Activated CD4-positive, alpha-beta T cell treated with anti-CD3 and anti-CD28 coated beads, Interleukin-2, amount 10 ng/mL, durations not matched to agents 7 days and 5 days (primary cell): ENCODE measurements at places on chromosomes 1 and 21. TPM values are rescaled to one million over a fixed set of nuclear protein-coding genes. Genes with fewer than 3 reads are reported as not detected.
A peak's percentile ranks its signal among the peaks of the same experiment; 100 is the strongest.

DNA sequence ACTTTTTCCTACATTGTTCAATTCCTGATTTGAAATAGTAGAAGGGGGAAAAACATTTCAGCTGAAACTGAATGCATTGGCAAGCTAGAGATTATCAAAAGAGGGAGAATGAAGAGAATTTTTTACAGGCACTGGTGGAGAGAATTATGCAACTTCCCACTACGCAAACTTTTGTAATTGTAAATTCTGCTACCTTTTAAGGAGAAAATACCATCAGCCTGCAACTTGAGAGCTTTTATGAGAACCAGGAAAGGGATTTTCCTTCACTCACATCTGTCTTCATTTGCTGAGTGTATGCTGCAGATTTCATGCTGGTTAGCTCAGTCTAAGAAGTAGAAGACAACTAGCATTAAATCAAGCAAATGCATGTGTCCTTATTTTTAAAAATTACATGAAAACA is 43.7 kb downstream of the ADAMTS1 start:
- no peaks in the 10 kb centered on the region for H3K36me3 ChIP-seq
- H3K27ac ChIP-seq, result no peak overlapping the region
- no peaks in the 10 kb centered on the region for H3K4me1 ChIP-seq
- no peak overlapping the region for H3K4me3 ChIP-seq
- no peak for DNase-seq
- H3K27me3 ChIP-seq, result peaks cover 2% of the 10 kb centered on the region

DNA sequence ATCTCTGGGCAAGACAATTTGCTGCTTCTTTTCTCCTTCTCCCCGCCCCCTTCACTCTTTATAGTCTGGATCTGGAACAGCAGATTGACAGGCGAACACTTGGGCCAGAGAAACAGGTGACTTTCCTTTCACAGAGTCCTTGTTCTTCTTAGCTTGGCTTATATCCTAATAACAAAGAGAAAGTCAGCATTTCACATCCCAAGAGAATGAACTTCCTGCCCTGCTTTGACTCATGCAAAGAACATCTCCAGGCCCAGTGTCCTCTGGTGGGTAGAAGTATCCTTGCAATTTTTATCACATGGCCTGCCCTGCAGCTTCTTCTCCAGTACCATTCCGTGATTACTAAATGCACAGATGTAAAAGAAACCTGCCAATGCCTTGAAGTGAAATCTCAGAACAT is 764.4 kb downstream of the ADGRL2 start:
- no peak overlapping the region for H3K4me3 ChIP-seq
- H3K36me3 ChIP-seq, result no peaks in the 10 kb centered on the region
- DNase-seq, result no peak
- no peaks in the 10 kb centered on the region for H3K27me3 ChIP-seq
- no peaks in the 10 kb centered on the region for H3K4me1 ChIP-seq

- peaks cover 47% of the 10 kb centered on the region for H3K27me3 ChIP-seq
- no peaks in the 10 kb centered on the region for H3K36me3 ChIP-seq
- H3K4me3 ChIP-seq, result no peak overlapping the region
- no peak for DNase-seq
- H3K27ac ChIP-seq, result no peak overlapping the region
Measured at GRCh38 chr1:159803956-159804689, 2.0 kb downstream of the FCRL6 start.

OR2L5 gene
- total RNA-seq, result not detected

PRRX1 gene
- total RNA-seq, result not detected

PTPRF gene
- total RNA-seq, result 0.37 TPM

DISP3 gene
- total RNA-seq, result 0.92 TPM

MRPS21 gene
- 69.6 TPM for total RNA-seq

GRCh38 chr1:222310836-222311235 is 237.1 kb downstream of the HHIPL2 start:
- H3K4me3 ChIP-seq, result no peak overlapping the region
- H3K4me1 ChIP-seq, result peaks cover 3% of the 10 kb centered on the region
- DNase-seq, result peak; percentile 14
- no peaks in the 10 kb centered on the region for H3K36me3 ChIP-seq

DNA sequence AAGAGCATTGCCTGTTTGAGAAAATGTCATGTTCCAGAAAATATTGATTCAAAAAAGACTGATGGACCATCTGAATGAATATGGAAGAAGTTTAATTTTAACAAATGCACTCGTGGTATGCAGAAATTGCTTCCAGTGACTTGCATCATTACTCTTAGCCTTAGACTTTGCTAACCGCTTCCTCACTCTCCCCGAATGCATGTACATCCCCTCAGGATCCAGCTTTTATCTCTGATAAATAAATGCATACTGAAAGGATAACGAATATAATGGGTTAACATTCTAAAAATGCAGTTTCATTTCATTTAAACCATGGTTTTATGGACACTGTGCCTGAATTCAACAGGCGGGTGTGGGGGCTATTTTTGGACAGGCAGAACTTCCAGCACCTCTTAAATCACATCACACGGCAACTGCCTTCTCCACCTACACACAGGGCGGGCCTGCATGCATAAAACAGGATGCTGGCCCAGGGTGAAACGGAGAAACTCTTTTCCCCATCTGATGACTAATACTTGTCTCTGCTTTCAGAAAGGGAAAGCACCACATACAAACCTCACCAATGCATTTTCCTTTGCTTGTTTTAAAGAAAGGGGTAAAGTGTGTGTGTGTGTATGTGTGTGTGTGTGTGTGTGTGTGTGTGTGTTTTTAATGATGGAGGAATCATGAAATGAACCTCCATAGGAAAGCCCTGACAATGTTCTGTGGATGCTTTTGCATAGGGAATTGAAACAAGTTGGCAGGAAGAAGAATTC is 48.7 kb downstream of the SPAG17 start:
- no peak overlapping the region for H3K27ac ChIP-seq
- peaks cover 7% of the 10 kb centered on the region for H3K4me1 ChIP-seq
- H3K4me3 ChIP-seq, result no peak overlapping the region

GRCh38 chr1:185479796-185480195 is 162.8 kb upstream of the IVNS1ABP start:
- DNase-seq, result no peak
- H3K4me3 ChIP-seq, result no peak overlapping the region
- H3K27me3 ChIP-seq, result no peaks in the 10 kb centered on the region
- no peaks in the 10 kb centered on the region for H3K36me3 ChIP-seq

DNA sequence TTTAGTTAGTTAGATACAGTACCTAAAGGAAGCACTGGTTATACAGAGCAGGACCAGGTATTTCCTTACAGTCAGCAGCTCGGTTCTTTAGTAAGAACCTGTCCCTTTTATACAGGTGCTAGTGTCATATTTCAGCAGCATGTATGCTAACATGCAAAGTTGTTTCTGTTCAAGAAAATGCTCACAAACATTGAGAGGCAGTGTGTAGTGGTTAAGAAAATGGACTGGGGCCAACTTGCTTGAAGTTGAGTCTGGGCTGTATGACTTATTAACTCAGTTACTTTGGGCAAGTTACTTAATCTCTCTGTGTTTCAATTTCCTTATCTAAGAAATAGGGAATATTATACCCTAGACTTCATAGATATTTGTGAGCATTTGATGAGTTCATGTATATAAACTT is 31.1 kb downstream of the AK4 start:
- no peaks in the 10 kb centered on the region for H3K36me3 ChIP-seq
- H3K27ac ChIP-seq, result no peak overlapping the region
- no peak for DNase-seq
- peaks cover 5% of the 10 kb centered on the region for H3K4me1 ChIP-seq
- no peak overlapping the region for H3K4me3 ChIP-seq
- no peaks in the 10 kb centered on the region for H3K27me3 ChIP-seq
